ENCODE measurements at places on chromosomes 6 and 20. TPM values are rescaled to one million over a fixed set of nuclear protein-coding genes. Genes with fewer than 3 reads are reported as not detected.
A peak's percentile ranks its signal among the peaks of the same experiment; 100 is the strongest.

DNA sequence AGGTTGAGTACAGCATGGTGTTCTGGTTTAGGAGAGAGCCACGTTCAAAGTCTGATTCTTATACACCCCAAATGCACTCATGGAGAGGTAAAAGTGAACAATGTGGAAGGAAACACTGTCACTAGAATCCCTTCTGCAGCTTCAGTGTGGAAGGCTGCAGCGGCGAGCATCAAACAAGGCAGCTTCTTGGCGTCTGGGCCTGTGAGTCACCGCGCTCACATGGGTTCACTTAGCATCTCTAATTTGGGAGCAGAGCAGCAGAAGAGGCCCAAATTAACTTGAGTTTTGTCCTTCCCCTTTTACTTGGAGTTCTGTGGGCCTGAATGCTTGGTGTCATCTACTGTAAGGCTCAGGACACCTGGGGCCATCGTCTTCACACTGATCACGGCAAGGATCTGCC is 10.9 kb upstream of the E2F1 start:
- H3K27ac ChIP-seq = no peak overlapping the region
- no peaks in the 10 kb centered on the region for H3K27me3 ChIP-seq
- DNase-seq = no peak
- peaks cover 1% of the 10 kb centered on the region for H3K4me1 ChIP-seq
- no peak overlapping the region for H3K4me3 ChIP-seq

DNA sequence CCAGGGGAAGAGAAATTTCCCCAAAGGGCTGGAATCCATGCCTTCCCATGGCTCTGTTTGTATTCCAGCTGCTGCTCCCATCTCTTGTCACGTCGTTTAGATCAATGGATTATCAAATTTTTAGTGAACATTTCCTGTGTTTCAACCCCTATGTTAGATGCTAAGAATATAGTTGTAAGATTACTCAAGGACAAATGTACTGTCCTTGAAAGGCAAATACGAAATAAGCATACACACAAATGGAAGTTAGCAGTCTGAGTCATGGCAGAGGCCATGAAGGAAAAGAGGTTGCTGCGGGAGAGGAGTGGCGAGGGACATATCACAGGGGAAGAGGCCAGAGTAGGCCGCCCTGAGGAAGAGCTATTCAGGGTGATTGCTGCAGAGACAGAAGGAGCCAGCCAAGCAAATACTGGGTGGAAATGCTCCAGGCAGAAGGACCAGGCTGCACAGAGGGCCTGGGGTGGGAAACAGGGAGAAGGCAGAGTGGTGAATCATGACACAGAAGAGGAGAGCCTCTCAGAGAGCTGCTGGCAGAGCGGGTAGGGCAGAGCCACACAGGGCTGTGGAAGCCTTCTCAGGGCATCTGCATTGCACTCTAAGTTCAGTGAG is 219.2 kb upstream of the LRFN2 start:
- DNase-seq = no peak
- H3K27ac ChIP-seq = no peak overlapping the region
- H3K27me3 ChIP-seq = no peaks in the 10 kb centered on the region
- no peaks in the 10 kb centered on the region for H3K36me3 ChIP-seq

DNA sequence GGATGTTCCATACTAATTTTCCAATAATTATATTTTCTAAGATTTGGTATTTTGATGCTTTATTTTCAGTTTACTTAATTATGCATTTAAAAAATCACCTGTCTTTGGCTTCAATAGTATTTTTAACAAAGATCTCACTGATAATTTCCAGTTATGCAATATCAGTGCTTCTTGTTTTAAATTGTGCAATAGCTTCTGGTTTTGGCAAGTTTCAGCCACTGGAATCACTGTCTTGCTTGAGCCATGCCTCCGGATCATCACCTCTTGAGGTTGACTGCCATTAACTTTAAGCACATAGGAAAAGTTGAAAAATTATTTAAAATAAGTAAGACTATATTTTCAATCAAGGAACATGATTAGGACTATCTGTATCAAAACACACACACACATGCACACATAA is 1242.1 kb downstream of the HACE1 start:
- no peak for DNase-seq
- no peaks in the 10 kb centered on the region for H3K4me1 ChIP-seq
- H3K27ac ChIP-seq = no peak overlapping the region
- no peaks in the 10 kb centered on the region for H3K27me3 ChIP-seq
- H3K4me3 ChIP-seq = no peak overlapping the region

- H3K27me3 ChIP-seq = no peaks in the 10 kb centered on the region
- no peak for DNase-seq
- peaks cover 16% of the 10 kb centered on the region for H3K4me1 ChIP-seq
- H3K27ac ChIP-seq = no peak overlapping the region
- H3K4me3 ChIP-seq = no peak overlapping the region
Measured at GRCh38 chr20:25421102-25421501, 13.6 kb downstream of the GINS1 start.

Gene HLA-DOA
- total RNA-seq = 1.5 TPM

GRCh38 chr6:48733581-48733980 is 622.6 kb upstream of the PTCHD4 start:
- no peak for DNase-seq
- no peaks in the 10 kb centered on the region for H3K4me1 ChIP-seq
- H3K4me3 ChIP-seq = no peak overlapping the region
- H3K36me3 ChIP-seq = no peaks in the 10 kb centered on the region

- peak overlapping the region; percentile 97 for H3K4me3 ChIP-seq
- no peak for DNase-seq
- H3K4me1 ChIP-seq = peaks cover 38% of the 10 kb centered on the region
- H3K27me3 ChIP-seq = no peaks in the 10 kb centered on the region
- H3K36me3 ChIP-seq = peaks cover 32% of the 10 kb centered on the region
Measured at GRCh38 chr6:42781546-42781795, 381 bp upstream of the BICRAL start.

GRCh38 chr20:51313358-51313827 is 229.1 kb downstream of the NFATC2 start:
- no peak overlapping the region for H3K4me3 ChIP-seq
- H3K27ac ChIP-seq = no peak overlapping the region
- H3K4me1 ChIP-seq = no peaks in the 10 kb centered on the region
- no peak for DNase-seq

Gene PDE7B
- total RNA-seq = 0.57 TPM

DNA sequence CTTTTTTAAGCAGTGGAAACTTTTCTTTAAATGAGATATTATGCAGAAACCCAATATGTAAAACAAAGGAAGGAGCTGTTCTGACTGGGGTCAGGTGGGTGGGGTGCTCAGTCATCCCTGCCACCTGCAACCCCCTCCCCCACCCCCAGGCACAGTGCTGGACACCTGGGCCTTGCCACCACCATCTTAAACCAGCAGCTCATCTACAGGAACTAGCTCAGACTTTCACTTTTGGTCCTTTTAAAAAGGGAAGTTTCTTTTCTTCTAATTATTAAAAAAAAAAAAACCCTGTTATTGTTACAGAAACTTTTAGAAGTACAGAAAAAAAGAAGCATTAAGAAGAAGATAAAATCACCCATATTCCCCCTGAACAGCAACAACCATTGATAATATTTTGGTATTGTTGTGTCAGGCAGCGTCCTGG is 37.1 kb downstream of the PPP1R16B start:
- peak; percentile 56 for DNase-seq
- H3K27me3 ChIP-seq = no peaks in the 10 kb centered on the region
- H3K4me3 ChIP-seq = peak overlapping the region; percentile 42
- H3K4me1 ChIP-seq = peaks cover 82% of the 10 kb centered on the region

DNA sequence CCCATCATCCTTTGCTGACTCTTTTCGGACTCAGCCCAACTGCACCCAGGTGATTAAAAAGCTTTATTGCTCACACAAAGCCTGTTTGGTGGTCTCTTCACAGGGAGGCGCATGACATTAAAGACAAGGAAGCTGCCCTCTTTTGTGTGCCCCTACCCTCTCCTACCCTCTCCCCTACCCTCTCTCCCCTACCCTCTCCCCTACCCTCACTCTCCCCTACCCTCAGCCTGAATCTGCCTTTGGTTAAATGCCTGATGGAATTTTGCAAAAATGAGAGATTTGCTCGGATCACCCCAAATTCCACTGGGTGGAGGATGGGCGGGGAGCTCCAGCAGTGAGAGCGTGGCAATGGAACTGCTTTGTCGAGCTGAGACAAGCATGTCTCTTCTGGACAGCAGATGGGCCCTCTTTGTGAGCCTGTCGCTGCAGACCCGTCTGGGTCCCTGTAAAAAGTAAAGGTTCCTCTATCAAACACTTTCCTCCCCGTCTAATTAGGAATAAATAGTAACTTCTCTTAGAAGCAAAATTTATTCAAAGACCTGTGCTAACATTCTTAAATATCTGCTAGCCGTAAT is 76.4 kb upstream of the MLN start:
- H3K27me3 ChIP-seq = peaks cover 12% of the 10 kb centered on the region
- DNase-seq = no peak
- no peak overlapping the region for H3K4me3 ChIP-seq
- H3K36me3 ChIP-seq = no peaks in the 10 kb centered on the region
- H3K4me1 ChIP-seq = no peaks in the 10 kb centered on the region
- no peak overlapping the region for H3K27ac ChIP-seq

Gene CCN6
- total RNA-seq = not detected

- H3K4me3 ChIP-seq = no peak overlapping the region
- H3K4me1 ChIP-seq = no peaks in the 10 kb centered on the region
- no peak for DNase-seq
- H3K27me3 ChIP-seq = peaks cover 8% of the 10 kb centered on the region
Measured at GRCh38 chr20:11686820-11687543, 230.7 kb upstream of the BTBD3 start.

- H3K27me3 ChIP-seq = peaks cover 19% of the 10 kb centered on the region
- no peak for DNase-seq
- H3K4me3 ChIP-seq = no peak overlapping the region
- no peak overlapping the region for H3K27ac ChIP-seq
- H3K36me3 ChIP-seq = no peaks in the 10 kb centered on the region
- H3K4me1 ChIP-seq = no peaks in the 10 kb centered on the region
Measured at GRCh38 chr6:27642744-27643456, 170.0 kb upstream of the ZNF184 start.

Gene MOG
- total RNA-seq = not detected

DNA sequence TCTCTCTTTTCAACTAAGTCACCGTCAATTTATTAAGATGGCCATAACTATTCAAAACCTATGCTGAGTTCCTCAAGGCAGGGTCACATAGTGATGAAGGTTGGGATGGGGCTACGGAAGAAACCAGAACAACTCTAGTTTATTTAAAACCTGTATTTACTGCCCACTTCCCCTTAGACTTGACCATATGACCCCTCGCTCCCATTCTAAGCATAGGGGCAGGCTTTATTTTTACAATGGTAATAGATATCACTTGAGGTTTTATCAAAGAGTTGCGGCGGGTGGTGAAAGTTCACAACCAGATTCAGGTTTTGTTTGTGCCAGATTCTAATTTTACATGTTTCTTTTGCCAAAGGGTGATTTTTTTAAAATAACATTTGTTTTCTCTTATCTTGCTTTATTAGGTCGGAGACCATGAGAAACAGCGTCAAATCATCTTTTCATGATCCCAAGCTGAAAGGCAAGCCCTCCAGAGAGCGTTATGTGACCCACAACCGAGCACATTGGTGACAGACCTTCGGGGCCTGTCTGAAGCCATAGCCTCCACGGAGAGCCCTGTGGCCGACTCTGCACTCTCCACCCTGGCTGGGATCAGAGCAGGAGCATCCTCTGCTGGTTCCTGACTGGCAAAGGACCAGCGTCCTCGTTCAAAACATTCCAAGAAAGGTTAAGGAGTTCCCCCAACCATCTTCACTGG is 5.5 kb downstream of the EDN1 start:
- no peaks in the 10 kb centered on the region for H3K36me3 ChIP-seq
- no peak for DNase-seq
- H3K4me1 ChIP-seq = no peaks in the 10 kb centered on the region
- no peak overlapping the region for H3K4me3 ChIP-seq

GRCh38 chr6:144477396-144477795 is 192.3 kb downstream of the UTRN start:
- no peak overlapping the region for H3K4me3 ChIP-seq
- H3K27ac ChIP-seq = no peak overlapping the region
- DNase-seq = no peak
- H3K36me3 ChIP-seq = peaks cover 54% of the 10 kb centered on the region

DNA sequence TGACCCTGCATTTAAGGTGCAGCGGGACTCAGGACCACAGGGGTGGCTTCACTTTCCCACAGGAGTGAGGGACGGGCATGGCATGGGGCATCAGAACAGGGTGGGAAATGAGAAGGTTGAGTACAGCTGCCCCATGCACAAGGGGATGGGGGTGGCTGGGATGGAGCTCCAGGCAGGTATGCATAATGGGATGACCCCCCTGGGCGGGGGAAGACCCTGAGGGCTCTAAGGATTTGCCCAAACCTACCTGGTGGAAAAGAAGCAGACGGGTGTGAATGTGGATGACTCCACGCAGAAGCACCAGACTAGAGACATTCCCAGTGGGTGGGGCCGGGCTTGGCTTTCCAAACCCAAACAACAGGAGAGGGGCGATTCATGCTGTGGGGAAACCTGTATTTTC is 200.3 kb downstream of the SYNDIG1 start:
- no peaks in the 10 kb centered on the region for H3K4me1 ChIP-seq
- H3K27me3 ChIP-seq = no peaks in the 10 kb centered on the region
- no peaks in the 10 kb centered on the region for H3K36me3 ChIP-seq

- H3K27me3 ChIP-seq = peaks cover 8% of the 10 kb centered on the region
- H3K4me1 ChIP-seq = no peaks in the 10 kb centered on the region
- DNase-seq = no peak
- H3K27ac ChIP-seq = no peak overlapping the region
- no peaks in the 10 kb centered on the region for H3K36me3 ChIP-seq
- H3K4me3 ChIP-seq = no peak overlapping the region
Measured at GRCh38 chr20:44142413-44142812, 44.6 kb downstream of the JPH2 start.

DNA sequence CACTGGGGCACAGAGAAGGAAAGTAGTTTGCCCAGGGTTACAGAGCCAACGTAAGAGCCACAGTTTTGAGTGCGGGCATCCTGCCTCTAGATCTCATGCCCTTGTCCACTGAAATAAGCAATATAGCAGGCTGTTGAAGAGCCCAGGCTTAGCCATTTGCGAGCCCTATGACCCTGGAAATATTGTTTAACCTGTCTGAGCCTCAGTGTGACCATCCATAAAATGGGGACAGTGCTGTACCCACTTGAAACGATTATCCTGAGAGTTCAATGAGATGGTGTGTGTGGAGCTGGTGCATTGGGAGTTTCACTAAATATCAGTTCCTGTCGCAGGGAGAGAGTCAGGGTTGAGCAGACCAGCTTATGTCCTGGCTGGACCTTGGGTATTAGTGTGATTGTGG is 173.1 kb upstream of the KCNG1 start:
- no peaks in the 10 kb centered on the region for H3K4me1 ChIP-seq
- no peak for DNase-seq
- H3K27ac ChIP-seq = no peak overlapping the region
- no peak overlapping the region for H3K4me3 ChIP-seq
- no peaks in the 10 kb centered on the region for H3K27me3 ChIP-seq
- no peaks in the 10 kb centered on the region for H3K36me3 ChIP-seq

Gene PTCHD4
- not detected for total RNA-seq
